ENCODE measurements at places on chromosomes 1 and 21. TPM values are rescaled to one million over a fixed set of nuclear protein-coding genes. Genes with fewer than 3 reads are reported as not detected.

- no peak for DNase-seq
Observed at GRCh38 chr1:7755448-7755847, 15.6 kb upstream of the VAMP3 start.

Gene THEM4
- total RNA-seq, result 24.0 TPM

GRCh38 chr1:26378879-26379251, 6.3 kb upstream of the ZNF683 start:
- DNase-seq, result no peak

DNA sequence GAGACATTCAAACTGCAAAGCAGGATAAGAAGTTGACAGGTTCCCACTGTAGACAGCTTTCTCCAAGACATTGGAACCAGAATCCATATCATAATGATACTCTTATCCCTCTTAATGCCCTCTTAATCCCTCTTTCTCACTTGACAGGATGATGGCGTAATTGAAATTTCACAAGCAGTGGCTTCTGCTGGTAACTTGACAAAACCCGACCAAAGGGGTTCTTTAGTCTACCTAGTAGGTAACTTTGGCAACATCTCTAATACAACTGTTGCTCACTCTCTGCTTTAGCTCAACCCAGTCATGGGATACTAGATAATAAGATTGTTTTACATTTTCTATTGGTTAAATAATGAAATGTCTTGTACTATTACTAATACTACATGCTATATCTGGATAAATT, 34.7 kb downstream of the S100A10 start:
- DNase-seq, result no peak

- no peak for DNase-seq
Observed at GRCh38 chr1:115332813-115333608, 5.0 kb downstream of the NGF start.

Gene LRRC39
- total RNA-seq, result 4.3 TPM

DNA sequence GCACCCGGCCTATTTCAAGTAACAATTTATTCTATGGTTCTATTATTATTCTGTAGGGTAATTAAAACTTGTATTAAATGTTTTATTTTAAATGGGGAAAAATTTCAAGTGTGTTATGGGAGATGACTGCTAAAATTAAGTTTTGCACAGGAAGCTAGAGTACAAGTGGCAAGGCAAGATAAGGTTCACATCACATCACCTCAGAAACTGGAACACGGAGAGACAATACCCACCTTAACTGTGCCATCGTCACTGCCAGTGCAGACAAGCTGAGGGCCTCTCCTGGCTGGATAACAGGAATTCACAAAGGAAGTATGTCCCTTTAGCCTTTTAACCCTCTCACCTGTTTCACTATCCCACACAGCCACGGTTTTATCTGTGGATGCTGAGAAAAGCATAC, 7.6 kb downstream of the SNRNP40 start:
- DNase-seq, result no peak

DNA sequence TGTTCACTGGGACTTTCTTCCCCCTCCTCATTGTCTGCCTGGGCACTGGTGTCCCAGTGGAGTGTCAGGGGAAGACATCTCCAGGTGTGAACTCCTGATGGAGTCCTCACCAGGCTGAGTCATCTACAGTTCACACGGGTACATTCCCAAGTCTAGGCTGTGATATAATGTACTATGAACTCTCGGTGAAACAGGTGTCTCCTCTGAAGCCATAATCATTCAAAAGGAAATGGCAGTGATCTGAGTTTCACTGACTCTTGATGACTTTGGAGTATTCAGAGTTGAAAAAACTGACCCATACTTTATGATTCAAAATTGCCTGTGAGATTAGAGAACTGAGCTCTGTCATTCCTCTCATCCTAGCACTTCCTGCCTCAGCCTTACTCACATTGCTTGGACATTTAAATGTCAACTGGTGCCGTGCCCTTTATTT, 9.1 kb downstream of the LAMC2 start:
- no peak for DNase-seq

Gene OR2L5
- total RNA-seq, result 1.9 TPM

Gene CFAP126
- total RNA-seq, result 0.69 TPM

- DNase-seq, result no peak
Observed at GRCh38 chr1:41446851-41447610, 37.5 kb downstream of the EDN2 start.

GRCh38 chr21:37453350-37453749, 86.8 kb downstream of the DYRK1A start:
- DNase-seq, result no peak

GRCh38 chr1:29575826-29576225, 339.5 kb downstream of the PTPRU start:
- no peak for DNase-seq

Data from dorsolateral prefrontal cortex (tissue), 122 donors.